Thoracic aorta (tissue), 2 donors: ENCODE measurements at places on chromosomes 7 and 10. TPM values are rescaled to one million over a fixed set of nuclear protein-coding genes. Genes with fewer than 3 reads are reported as not detected.
A peak's percentile ranks its signal among the peaks of the same experiment; 100 is the strongest.

DNA sequence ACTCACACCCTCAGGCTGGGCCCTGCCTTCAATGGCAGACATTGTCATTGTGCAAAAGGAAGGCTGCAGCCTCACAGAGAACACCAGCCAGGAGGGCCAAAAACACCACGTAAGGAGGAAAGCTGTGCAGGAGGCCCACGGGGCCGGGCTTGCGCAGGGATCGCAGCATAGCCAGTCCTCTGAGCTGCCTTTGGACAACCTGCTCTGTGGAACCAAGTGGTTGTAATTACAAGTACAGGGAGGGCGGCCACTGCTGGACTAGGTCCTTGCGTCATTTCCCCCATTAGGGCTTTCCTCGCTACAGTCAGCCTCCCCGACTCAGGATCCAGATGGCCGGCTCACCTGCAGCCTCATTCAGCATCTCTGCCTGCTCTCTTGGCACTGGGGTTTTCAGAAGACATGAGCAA, 66.9 kb downstream of the FAM53B start:
- peaks cover 31% of the 10 kb centered on the region for H3K4me1 ChIP-seq
- no peak overlapping the region for H3K4me3 ChIP-seq
- H3K27ac ChIP-seq = no peak overlapping the region
- peaks cover 7% of the 10 kb centered on the region for H3K36me3 ChIP-seq

DNA sequence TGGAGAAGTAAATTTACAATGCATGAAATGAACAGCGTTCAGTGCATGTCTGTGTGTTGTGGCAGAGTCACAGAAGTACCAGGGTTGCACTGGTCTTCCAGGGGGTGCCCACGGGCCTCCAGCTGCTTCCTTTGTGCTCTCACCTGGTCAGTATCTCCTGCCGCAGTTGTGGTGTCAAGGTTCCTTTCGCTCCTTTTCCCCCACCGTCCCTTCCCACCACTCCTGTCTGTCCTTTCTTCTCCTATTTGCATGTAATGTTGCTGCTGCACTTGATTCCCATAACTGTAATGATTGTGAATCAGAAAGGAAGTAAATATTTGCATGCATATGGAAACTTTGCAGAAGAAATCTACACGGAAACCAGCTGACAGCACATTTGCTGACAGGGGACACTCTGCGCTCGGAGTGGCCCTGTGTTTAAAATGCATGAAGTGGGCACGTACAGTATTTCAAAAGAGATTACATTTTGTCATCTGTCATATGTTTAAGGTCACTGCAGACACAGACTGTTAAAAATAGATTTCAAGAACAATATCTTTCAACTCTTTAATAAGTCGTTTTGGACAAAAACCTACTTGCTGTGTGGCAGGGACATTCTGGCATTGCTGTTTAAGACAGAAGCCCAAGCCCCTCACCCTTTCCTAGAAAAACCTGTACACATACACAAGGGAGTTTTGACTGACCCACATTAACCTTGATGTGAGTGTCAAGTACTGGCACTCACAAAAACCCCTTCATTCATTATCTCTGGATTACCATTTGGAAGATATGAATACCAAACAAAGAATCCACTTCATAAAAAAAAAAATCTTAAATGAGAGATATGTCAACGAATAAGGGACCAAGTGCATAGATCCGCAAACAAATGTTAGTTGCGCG, 336.7 kb upstream of the KLF6 start:
- no peaks in the 10 kb centered on the region for H3K36me3 ChIP-seq
- peak overlapping the region; percentile 17 for H3K4me3 ChIP-seq
- no peak overlapping the region for H3K27ac ChIP-seq
- H3K27me3 ChIP-seq = no peaks in the 10 kb centered on the region
- no peaks in the 10 kb centered on the region for H3K4me1 ChIP-seq

DNA sequence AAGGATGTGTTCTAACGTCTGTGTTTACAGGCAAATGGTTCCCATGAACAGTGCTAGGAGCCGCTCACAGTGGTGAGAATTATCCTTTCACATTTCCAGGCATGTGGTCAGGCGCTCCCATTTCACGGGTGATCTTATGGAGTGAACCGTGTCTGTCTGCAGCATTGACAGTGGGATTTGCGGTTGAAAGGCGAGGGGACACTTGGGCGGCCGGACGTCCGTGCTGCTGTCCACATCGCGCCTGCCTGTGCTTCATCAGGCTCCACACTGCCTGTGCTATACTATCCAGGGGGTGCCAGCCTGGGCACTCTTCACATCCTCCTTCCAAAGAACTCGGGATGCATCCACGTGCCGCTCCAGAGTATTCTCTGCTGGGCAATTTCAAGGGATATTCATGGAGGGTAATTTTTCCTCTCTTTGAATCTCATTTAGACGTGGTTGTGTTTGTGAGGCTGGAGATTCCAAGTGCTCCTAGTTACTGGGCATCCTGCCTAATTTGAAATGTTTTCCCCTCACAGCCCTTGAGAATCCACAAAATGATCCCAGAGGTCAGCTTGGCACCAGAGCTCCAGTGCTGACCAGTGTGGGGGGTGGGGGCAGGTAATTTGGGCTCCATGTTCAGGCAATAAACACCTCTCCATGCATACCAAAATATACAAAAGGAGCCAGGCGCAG, 61.9 kb upstream of the EBF3 start:
- no peaks in the 10 kb centered on the region for H3K27me3 ChIP-seq
- H3K36me3 ChIP-seq = no peaks in the 10 kb centered on the region

DNA sequence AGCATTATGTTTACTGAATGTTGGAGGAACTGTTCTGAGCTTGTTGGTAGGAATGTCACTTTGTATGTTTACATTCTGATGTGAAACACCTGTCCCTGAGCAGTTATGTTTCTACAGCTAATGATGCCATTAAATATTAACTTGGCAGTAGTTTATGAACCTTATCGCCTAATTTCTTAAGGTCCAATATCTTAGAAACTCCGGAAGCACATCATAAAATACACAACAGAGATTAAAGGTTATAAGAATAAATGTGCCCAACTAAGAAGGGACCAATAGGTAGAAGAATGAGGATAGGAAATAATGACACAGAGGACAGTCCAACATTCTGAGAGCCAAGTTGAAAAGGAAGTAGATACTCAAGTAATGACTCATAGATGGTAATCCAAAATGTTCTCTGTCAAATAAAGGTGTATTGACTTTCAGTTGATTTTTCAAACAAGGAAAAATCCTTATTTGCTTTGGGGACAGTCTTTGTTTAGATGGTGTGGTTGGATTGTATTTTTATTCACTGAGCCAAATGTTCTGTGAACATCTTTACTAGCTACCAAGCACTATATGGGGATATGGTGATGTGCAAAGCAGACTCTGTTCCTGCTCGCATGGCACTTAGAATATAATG, 31.9 kb downstream of the LCOR start:
- H3K4me1 ChIP-seq = peaks cover 16% of the 10 kb centered on the region
- H3K4me3 ChIP-seq = no peak overlapping the region
- no peaks in the 10 kb centered on the region for H3K27me3 ChIP-seq
- H3K27ac ChIP-seq = no peak overlapping the region
- DNase-seq = no peak

DNA sequence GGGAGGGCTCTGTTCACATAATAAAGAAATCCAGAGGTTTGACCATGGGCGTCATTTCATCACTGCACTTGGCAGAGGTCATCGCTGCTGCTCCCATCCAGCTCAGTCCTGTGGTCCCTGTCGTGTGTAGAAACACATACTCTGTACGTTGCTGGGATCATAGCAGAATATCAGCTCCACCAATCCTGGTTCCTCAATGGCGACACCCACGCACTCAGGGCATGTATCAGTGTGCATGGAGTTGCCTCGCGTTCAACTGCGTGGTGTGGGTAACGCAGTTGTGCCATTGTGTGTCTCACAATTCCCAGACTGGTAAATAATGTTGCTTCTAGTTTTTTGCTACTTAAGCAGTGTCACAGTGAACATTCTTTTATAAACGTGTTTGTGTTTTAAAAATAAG, 111.1 kb downstream of the LHPP start:
- no peaks in the 10 kb centered on the region for H3K27me3 ChIP-seq
- H3K36me3 ChIP-seq = no peaks in the 10 kb centered on the region
- no peaks in the 10 kb centered on the region for H3K4me1 ChIP-seq
- DNase-seq = no peak
- H3K4me3 ChIP-seq = no peak overlapping the region

DNA sequence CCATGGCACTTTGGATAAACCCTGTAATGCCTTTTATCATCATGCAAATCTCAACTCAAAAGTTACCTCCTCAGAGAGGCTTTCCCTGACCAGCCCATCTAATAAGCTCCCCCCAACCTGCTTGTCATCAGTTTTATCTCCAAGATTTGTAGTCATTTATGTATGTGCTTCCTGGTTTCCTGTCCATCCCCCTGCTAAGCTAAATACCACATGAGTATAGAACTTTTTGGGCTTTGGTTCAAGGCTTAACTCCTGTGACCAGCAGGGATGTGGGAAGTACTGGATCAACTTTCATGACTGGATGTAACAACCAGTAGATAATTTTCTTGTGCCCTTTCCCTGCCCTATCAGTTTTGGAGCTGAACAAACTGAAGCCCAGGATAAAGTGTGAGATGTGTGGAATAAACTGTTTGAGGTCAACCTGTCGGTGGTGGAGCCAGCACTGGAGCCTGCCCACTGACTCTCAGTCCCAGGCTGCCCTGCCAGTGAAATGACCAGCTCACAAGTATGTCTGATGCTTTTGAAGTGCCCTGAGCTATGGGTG, 148.6 kb downstream of the CYP26A1 start:
- no peak for DNase-seq
- H3K27ac ChIP-seq = no peak overlapping the region
- no peaks in the 10 kb centered on the region for H3K27me3 ChIP-seq
- no peaks in the 10 kb centered on the region for H3K36me3 ChIP-seq

- DNase-seq = no peak
- no peaks in the 10 kb centered on the region for H3K27me3 ChIP-seq
- no peak overlapping the region for H3K4me3 ChIP-seq
- H3K36me3 ChIP-seq = no peaks in the 10 kb centered on the region
These were observed 732.1 kb upstream of the POT1 start for GRCh38 chr7:125661677-125662076.

The NKX1-2 gene
- not detected for total RNA-seq

The SDK1 gene
- total RNA-seq = 27.5 TPM

The STOX1 gene
- 0.14 TPM for total RNA-seq
